AG09309 (cell line): ENCODE measurements at places on chromosomes 16 and 17.

- no peak for DNase-seq
Observed at GRCh38 chr17:48894886-48895285, 2.3 kb downstream of the ATP5MC1 start.

DNA sequence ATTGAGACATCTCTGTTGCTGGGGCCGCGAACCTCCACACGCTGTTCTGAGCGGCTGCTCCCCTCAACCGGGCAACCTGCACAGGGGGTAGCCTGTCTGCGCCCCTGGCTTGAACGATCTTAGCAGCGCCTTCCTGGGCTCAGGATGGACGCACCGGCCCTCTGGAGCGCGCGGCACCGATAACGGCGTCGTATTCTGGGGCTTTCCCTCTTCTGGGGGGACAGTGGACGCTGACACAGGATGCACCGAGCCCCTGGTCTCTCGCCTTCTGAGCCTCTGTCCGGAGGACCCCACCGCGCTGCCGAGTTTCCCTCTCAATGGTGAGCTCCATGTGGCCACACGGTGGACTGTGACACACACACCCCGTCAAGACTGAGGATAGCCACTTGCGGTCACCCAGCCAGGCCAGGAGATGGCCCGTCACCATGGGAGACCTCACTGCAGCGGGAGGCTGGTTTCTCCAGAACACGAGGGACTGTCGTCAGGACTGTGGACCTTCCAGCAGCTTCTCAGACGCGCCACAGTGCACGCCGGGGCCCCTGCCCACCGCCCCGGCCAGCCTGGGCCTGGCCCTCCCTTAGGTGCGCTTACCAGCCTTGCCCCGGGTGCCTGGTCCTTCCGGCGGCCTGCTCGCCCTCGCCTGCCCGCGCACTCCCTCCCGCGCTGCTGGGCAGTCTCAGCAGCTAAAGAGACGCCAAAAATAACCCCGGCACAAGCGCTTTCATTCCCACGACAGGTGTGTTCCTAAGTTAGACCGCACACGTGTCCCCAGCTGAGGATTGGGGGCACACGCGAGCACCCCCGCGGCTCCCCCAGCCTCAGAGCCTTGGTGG, 30.0 kb upstream of the PABPN1L start:
- DNase-seq: no peak

DNA sequence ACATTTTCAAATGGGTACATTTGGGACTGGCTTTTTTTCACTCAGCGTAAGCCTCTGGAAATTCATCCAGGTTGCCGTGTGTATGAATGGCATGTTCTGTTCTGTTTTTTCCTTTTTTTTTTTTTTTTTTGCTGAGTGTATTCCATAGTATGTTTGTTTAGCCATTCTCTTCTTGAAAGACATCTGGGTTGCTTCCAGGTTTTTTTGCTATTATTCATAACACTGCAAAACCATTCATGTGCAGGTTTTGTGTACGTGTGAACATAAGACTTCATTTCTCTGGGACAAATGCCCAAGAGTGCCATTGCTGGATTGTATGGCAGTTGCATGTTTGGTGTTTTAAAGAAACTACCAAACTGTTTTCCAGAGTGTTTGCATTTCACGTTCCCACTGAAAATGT, 335.9 kb upstream of the TNRC6C start:
- DNase-seq: no peak

- DNase-seq: peak; percentile 68
Observed at GRCh38 chr17:69654981-69655855, 240.7 kb downstream of the MAP2K6 start.

DNA sequence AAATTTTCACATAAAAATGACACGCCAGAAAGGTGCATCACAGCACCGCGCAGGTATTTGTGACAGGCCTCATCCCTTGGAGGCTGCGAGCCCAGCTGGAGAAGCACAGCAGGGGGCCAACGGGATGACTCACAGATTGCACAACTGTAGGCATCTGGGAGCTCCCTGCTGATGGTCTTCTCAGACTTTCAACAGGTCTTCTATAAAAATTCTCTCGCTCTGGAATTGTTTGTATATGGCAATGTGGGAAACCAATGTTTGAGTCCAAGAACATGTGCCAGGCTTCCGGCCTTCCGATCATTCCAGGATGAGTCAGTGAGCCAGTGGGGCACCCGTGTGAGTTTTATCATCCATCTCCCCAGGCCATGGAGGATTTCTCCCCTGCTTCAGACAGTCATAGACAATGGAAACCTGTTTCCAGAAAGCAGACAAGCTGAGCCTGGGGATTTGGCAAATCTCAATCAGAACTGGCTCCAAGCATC, 24.1 kb upstream of the ADORA2B start:
- DNase-seq: peak; percentile 96

DNA sequence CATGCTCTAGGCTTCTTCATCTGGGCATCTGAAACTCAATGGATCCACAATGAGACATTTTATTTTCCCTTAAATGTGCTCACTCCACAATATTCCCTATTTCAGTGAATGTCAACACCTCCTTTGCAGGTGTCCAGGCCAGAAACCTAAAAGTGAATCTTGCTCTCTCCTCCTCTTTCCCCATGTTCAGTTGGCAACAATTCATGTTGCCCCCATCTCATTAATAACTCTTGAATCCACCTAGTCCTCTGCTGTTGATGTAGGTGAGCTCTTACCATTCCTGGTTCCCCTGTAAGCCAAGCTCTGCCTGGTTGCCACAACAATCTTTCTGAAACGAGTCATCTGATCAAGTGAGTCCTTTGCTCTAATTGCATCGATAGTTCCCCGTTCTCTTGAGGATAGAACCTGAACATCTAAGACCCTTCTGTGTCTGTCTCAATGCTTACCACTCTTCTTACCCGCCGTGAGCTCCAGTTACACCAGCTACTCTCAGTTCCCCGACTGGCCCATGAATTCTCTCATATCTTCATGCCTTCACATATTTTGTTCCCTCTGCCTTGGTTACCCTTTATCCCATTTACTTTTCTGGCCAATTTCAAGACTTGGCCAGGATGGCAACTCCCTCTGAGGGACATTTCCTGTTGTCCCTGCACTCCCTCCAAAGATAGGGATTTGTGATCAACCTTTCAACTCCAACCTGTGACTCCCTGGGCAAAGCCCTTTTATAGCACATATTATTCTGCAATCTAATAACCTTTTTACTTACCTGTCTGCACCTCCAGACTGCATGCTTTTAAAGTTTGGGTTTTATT, 35.9 kb downstream of the HLF start:
- DNase-seq: no peak

GRCh38 chr17:5757314-5757907, 173.1 kb upstream of the NLRP1 start:
- DNase-seq: no peak

- no peak for DNase-seq
Observed at GRCh38 chr17:8190506-8190905, 526 bp upstream of the BORCS6 start.

DNA sequence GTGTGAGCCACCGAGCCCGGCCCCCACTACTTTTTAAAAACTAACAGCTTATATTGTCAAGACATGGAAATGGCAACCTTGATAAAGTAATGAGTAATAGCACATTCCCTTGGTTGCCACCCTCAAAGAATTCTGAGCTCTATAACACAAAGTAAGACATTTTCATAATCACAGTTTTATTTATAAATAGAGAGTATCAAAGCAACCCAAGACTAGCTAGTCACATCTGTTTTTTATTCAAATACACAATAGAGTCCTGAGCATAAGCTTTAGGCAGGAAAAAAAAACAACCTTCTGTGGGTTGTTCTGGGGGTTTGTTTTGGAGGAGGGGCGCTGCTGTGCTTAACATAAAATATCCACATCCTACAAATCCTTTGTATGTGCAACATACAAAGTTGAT, 68.7 kb downstream of the CEP95 start:
- no peak for DNase-seq

- DNase-seq: peak; percentile 10
Observed at GRCh38 chr17:45425125-45425983, 7.3 kb downstream of the ARHGAP27 start.
